MM.1S (cell line): ENCODE measurements at places on chromosomes 1 and 21.

DNA sequence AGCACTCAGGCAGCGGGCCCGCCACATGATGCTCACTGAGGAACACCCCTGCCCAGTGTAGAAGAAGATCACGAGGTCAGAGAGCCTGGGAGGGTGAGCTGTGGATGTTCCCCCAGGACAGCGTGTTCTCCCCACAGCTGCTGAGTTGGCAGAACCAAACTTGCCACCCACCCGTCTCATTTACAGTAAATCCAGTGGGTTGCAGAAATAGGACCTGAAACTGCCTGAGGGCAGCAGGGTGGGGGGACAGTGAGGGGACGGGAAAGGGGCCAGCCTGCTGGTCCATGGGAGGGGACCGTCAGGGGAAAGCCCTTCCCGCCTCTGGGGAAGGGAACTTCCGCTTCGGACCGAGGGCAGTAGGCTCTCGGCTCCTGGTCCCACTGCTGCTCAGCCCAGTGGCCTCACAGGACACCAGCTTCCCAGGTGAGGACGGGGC, at the start of gene C1QB:
TSS of gene C1QB (plus strand) at position 356 of the 436 bp plus-strand sequence. CDS start 6,227 bp downstream, outside the sequence.
- H3K36me3 ChIP-seq = no peaks in the 10 kb centered on the region
- no peak for DNase-seq
- peaks cover 100% of the 10 kb centered on the region for H3K27me3 ChIP-seq
- H3K4me3 ChIP-seq = no peak within 1 kb of the TSS
- H3K27ac ChIP-seq = no peak within 1 kb of the TSS

DNA sequence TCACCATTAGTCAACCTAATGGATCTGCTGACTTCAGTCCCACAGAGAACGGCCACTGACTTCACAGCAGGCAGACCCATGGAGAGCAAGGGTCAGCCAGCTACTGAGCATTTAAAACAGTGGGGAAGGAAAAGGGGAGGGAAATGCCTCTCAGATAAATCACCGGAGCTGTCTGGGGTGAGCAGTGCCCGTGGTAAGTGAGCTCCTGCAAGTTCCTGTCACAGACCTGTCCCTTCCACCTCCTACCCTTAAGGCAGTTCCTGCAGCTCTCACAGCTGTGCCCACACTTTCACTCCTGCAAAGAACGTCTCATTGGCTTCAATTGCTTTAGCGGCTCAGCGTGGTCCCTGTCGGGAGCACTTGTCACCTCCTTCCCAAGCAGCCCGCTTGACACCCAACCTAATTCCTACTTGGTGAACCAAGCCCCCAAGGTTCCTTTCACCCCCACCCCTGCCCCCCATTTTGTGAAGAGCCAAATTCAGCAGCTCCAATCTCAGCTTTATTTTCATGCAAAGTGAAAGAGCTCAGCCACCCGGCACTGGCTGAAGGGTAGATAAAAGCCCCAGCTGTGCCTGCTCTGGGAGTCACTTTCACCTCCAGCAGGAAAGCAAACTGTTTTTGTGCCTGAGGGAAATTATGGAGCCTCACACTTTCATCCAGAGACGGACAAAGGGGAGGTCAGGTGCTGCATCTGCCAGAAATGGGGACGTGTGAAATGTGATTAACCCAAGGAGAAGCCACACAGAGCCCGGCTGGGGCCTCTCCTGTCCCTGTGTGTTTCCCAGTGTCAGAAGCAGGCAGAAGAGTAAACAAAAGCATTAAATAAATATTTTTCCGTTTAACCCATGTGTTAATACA, 306.2 kb downstream of the TTLL7 start:
- H3K4me3 ChIP-seq = no peak overlapping the region
- no peak overlapping the region for H3K27ac ChIP-seq
- no peaks in the 10 kb centered on the region for H3K36me3 ChIP-seq
- DNase-seq = peak; percentile 15
- H3K27me3 ChIP-seq = no peaks in the 10 kb centered on the region
- no peaks in the 10 kb centered on the region for H3K4me1 ChIP-seq

DNA sequence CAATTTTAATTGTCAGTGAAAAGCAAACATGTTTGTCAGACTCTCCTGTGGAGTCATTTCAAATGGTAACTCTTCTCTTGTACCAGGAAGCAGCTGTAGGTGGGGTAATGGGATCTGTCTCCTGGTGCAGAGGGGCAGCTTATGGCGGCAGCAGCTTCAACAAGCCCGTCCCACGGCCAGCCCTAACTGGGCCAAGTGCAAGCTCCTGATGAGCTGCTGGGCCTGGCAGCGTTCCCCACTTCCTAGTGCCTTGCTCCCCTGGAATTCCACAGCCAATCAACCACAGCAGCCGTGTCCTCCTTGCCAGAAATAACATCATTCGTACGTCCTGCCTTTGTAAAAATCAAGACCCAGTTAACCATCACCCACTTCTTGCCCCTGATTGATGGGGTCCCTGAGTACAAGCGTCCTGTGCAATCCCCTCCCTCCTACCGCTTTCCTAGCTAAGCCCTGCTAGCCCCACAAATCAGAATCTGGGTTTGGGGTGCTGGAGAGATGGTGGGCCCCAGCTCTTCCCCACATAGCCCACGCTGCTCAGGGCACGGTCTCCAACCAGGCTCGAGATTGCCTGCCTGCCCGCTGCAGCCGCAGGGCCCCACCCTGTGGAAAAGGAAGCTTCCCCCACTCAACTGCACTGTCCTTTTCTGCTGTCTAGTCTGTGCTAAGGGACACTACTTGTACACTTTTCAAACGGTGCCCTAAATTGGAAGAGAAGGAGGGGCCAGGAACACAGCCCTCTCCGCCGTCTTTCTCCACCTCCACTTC, 61.2 kb downstream of the TOR1AIP2 start:
- peaks cover 8% of the 10 kb centered on the region for H3K27me3 ChIP-seq
- no peaks in the 10 kb centered on the region for H3K36me3 ChIP-seq
- H3K4me1 ChIP-seq = peaks cover 12% of the 10 kb centered on the region
- DNase-seq = no peak

DNA sequence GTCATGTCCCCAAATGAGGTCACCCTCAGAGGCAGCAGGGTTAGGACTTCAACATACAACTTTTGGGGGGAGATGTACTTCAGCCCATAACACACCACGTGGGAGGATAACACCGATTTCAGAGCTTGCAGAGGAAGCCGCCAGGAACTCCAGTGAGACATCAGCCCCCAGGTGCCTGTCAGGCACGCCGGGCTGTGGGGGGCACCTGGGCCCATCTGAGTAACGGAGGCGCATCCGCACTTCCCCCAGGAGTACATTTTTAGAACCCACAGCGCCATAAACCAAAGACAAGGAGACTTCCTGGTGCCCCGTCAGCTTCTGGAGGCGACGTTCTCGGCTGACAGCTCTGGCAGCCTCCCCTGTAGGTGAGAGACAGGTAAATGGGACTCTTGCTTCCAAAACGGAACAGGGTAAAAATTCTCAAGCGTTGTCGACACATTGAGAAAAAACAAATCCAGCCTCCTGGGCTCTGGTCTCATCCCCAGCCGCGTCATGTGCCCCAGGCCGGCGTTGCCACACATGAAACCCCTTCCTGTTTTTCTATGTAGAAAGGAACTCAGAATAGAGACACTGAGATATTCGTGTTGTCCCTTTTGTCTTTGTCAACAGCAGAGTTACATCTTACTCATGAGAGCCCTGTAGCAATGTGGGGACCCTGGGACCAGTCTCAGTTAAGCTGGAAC, 93.3 kb downstream of the PDE9A start:
- no peaks in the 10 kb centered on the region for H3K36me3 ChIP-seq
- DNase-seq = no peak
- H3K27me3 ChIP-seq = peaks cover 100% of the 10 kb centered on the region
- no peak overlapping the region for H3K27ac ChIP-seq

DNA sequence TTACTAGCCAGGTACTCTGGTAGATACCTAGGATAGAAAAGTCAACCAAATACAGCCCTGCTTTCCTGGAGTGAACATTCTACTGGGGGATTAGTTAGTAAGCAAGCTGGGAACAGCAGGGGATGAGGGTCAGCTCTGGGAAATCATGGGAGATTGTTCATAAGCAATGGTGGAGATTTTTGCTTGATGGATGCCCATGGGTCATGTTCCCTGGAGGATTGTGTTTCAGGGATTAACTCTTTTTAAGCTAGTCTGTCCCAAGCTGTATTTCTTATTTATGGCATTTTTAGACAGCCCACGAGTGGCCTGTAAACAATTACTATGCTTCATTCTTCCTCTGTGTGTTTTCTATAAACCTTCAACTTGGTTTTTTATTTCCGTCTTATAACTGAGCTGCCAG, 18.9 kb downstream of the CACHD1 start:
- no peaks in the 10 kb centered on the region for H3K4me1 ChIP-seq
- no peaks in the 10 kb centered on the region for H3K27me3 ChIP-seq
- no peak for DNase-seq
- no peak overlapping the region for H3K4me3 ChIP-seq
- no peak overlapping the region for H3K27ac ChIP-seq

DNA sequence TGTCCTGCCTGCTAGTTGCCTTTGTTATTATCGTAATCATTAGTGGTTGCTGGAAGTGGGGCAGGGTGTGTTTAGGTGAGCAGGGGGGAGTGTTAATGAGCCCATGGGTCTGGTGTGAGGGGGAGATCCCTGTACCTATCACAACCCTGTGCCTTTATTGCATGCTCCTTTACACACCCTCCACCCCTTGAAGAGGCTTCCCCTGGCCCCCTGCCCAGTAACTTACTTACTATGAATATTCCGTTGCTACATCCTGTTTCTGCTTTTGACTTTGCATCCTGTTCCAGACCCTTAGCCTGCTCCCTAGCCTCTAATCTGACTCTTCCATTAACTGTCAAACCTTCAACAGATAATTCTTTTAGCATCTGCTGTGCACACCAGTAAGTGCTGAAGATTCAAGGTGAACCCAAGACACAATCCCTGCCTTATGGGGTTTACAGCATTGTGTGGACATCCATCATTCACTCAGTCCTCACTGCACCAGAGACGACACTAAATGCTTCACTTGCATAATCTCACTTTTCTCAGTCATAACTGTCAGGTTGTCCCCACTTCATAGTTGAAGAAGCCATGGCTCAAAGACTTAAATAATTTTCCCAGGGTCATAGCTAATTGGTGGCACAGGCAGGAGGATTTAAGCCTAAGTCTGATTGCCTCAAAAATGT, 47.9 kb downstream of the CDC7 start:
- no peaks in the 10 kb centered on the region for H3K36me3 ChIP-seq
- no peak for DNase-seq
- H3K4me3 ChIP-seq = no peak overlapping the region
- H3K4me1 ChIP-seq = no peaks in the 10 kb centered on the region

DNA sequence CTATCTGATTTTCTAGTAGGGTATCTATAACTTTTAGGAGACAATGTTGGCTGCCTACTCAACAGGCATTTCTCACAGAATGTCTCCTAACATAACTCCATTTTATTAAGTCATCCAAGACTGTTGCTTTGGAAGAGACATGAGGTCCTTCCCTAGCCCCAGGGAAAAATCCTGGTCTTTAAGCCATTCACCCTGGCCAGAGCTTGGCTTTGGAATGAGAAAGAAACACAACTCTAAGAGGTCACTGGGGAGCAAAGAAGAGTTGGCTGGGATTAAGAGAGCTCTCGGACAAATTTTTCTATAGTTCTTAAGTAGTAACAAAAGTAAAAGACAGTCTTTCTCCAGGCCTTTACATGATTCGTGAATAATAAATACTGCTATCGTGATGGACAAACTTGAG, 57.9 kb downstream of the PCNX2 start:
- no peaks in the 10 kb centered on the region for H3K36me3 ChIP-seq
- DNase-seq = no peak
- H3K27me3 ChIP-seq = no peaks in the 10 kb centered on the region
- no peak overlapping the region for H3K4me3 ChIP-seq

DNA sequence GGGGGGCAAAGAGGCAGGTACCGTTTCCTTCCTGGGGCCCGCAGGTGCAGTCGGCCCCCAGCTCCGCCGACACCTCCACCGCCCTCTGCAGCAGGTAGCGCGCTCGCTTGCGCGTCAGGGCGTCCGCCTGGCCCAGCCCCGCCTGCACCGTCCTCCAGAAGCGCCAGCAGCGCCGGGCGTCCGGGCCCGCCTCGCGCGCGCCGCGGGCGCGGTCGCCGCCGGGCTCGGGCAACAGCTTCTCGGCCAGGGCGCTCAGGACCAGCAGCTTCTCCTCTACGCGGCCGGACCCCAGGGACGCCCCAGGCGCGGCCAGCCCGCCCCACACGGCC, 863 bp downstream of the TARBP1 start:
- peaks cover 5% of the 10 kb centered on the region for H3K4me1 ChIP-seq
- H3K27ac ChIP-seq = peak overlapping the region; percentile 23; the same call in 1 of the 2 replicates

GRCh38 chr1:64062941-64063581, 140.4 kb upstream of the UBE2U start:
- H3K27ac ChIP-seq = no peak overlapping the region
- no peak for DNase-seq
- no peaks in the 10 kb centered on the region for H3K36me3 ChIP-seq

GRCh38 chr21:23524685-23525084, 2082.6 kb downstream of the MRPL39 start:
- no peaks in the 10 kb centered on the region for H3K36me3 ChIP-seq
- no peaks in the 10 kb centered on the region for H3K27me3 ChIP-seq
- H3K4me1 ChIP-seq = no peaks in the 10 kb centered on the region
- no peak overlapping the region for H3K27ac ChIP-seq
- no peak for DNase-seq

DNA sequence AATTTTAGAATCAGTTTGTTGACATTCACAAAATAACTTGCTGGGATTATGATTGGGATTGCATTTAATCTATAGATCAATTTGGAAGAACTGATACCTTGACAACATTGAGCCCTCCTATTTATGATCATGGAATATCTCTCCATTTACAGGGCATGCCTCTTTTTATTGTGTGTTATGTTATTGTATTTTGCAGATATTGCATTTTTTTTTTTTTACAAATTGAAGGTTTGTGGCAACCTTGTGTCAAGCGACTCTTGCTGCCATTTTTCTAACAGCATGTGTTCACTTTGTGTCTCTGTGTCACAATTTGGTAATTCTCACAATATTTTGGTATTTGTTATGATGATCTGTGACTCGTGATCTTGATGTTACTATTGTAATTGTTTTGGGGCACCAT, 46.3 kb downstream of the EDARADD start:
- H3K4me1 ChIP-seq = no peaks in the 10 kb centered on the region
- H3K4me3 ChIP-seq = no peak overlapping the region
- no peak for DNase-seq
- H3K27me3 ChIP-seq = no peaks in the 10 kb centered on the region
- H3K36me3 ChIP-seq = no peaks in the 10 kb centered on the region
- H3K27ac ChIP-seq = no peak overlapping the region

- H3K36me3 ChIP-seq = no peaks in the 10 kb centered on the region
- no peak overlapping the region for H3K27ac ChIP-seq
- H3K4me3 ChIP-seq = no peak overlapping the region
- no peak for DNase-seq
- H3K4me1 ChIP-seq = peaks cover 10% of the 10 kb centered on the region; the same call in 1 of the 2 replicates
- H3K27me3 ChIP-seq = no peaks in the 10 kb centered on the region
Measured at GRCh38 chr1:220655961-220656740, 34.0 kb upstream of the C1orf115 start.
